ENCODE measurements at places on chromosomes 4 and X.

DNA sequence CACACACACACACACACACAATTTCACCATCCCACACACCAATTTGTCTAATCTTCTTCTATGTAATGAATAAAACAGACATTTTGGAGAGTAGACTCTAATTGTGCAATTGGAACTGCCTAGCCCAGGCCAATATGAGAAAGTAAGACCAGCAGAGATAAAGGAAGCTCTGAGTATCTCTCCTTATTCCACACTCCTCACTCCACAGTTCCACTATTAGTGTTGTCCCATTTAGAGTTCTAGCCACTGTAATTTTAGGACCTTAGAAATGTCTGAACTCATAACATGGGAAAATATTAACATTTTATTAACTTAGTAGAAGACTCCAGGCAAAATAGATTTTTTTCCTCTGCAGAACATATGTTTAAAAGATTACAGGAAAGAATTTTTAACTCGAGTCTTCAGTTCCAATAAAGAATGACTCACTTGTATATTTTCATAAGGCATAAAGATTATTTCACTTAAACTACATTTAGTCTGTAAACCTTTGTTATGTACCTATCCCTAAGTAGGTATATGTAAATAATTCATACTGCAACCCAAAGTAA is 297.6 kb upstream of the INTU start:
- no peak for DNase-seq

GRCh38 chr4:176919631-176920030 is 126.9 kb upstream of the VEGFC start:
- DNase-seq = no peak

- DNase-seq = no peak
These were observed 32.9 kb downstream of the SLC2A9 start for GRCh38 chr4:9988363-9988749.

- DNase-seq = peak; percentile 13
These were observed 61.9 kb upstream of the LAS1L start for GRCh38 chrX:65596270-65597034.

GRCh38 chr4:36211084-36211483 is 33.2 kb downstream of the ARAP2 start:
- DNase-seq = no peak

DNA sequence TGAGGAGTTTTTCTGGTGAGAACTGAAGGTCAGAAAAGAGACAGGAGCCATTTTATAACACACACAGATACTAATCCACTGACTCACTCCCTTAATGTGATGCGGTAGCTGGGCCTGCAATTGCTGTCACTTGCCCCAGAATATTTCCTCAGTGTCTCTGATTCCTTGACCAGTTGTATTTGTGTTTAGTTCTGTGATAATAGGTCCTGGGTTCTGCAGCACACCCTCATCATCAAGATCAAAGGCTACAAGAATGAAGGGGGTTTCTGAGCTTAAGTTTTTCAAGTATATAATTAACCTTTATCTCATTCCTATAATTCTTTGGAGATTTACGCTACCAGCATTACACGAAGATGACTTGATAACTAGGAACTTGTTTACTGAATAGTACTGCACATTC is 576.5 kb upstream of the CPXCR1 start:
- DNase-seq = no peak

DNA sequence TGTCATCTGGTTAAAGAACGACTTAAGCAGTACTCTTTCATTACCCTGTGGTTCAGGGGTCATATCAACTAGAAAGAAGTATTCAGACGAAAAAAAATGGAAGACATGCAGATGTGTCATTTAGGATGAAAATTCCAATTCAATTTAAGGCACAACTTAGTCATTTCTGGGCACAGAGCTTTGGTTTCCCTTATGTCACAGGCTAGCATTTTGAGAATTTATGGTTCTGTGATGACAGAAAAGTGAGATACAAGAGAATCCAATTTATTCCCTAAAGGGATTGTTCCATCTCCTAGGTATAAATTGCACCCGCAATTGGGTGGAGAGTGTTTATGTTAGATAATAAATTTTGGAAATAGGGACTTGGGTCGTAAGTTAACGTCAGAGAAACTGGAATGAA is 306.6 kb downstream of the STK32B start:
- DNase-seq = no peak

- no peak for DNase-seq
These were observed 482 bp upstream of the MBTPS2 start for GRCh38 chrX:21838937-21839333.

GRCh38 chr4:122616915-122617596 is 3.8 kb downstream of the IL21 start:
- DNase-seq = no peak

GRCh38 chr4:86939729-86940575 is 5.1 kb downstream of the AFF1 start:
- DNase-seq = no peak

- DNase-seq = no peak
These were observed 68.5 kb downstream of the GAB1 start for GRCh38 chr4:143405075-143405730.

DNA sequence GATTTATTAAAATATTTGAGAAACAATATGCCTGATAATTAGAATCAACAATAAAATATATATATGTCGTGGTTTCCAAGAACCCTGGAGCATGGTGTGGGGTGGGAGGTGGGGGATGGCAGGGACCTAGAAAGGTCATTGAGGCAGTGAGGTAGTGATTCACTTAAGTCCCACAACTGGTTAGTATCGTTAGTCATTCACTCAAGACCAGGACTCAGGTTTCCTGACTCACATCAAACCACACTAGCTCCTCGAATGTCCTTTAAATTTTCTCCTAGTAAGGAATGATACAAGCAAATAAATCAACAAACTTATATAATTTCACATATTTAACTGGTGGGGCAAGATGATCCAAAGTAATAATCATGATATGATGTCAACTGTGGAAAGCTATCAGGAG is 158.8 kb upstream of the AADAT start:
- peak; percentile 10 for DNase-seq

DNA sequence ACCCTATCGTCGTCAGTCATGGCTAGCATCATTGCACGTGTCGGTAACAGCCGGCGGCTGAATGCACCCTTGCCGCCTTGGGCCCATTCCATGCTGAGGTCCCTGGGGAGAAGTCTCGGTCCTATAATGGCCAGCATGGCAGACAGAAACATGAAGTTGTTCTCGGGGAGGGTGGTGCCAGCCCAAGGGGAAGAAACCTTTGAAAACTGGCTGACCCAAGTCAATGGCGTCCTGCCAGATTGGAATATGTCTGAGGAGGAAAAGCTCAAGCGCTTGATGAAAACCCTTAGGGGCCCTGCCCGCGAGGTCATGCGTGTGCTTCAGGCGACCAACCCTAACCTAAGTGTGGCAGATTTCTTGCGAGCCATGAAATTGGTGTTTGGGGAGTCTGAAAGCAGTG is 1.6 kb downstream of the ZCCHC12 start:
- DNase-seq = no peak

GRCh38 chr4:24266951-24267722 is 317.2 kb downstream of the DHX15 start:
- DNase-seq = no peak

DNA sequence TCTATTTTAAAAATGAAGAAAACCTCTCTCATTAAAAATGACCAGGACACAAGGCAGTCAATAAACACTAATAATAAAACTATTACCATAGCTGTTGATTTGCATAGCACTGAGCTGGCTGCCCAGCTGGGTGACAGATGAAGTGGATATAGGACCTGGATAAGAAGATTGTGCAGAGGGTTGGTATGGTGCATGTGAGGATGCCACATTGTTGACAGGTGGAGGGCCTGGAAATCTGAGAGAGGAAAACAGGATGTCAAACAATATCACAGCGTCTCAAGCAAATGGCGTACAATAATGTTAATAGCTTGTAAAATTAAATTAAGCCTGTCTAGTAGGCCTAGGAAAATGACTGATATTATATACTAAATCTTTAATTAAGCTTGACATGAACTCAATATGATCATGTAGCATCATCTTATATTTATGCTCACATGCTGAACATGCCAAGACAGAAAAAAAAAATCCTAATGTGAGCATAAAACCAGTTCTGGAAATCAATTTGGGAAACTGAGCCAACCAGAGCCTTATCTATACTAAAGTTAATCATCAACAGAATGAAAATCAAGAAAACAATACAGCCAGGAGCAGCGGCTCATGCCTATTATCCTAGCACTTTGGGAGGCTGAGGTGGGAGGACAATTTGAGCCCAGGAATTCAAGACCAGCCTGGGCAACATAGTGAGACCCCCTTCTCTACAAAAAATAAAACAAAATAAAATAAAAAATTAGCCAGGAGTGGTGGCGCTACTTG is 18.6 kb downstream of the SEC24D start:
- DNase-seq = no peak

GRCh38 chr4:104592183-104592582 is 97.5 kb upstream of the CXXC4 start:
- DNase-seq = no peak

GRCh38 chrX:54786967-54787366 is 11.1 kb downstream of the ITIH6 start:
- DNase-seq = no peak

DNA sequence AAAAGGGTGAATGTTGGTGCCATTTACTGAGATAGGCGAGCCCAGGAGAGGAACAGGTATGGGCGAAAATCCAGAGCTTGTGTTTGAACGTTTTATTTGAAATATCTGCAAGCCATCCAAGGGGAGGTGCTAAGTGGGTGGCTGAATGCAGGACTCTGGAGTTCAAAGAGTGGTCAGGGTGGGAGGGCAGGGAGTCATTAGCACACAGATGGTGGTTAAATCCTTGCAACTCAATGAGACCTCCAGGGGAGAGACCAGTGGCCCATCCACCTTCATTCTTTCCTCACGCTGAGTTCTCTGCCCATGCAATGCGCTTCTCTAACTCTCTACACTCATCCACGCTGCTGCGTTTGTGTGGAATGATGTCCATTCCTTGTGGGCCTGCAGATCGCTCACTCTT is 101.1 kb downstream of the VCX3B start:
- DNase-seq = no peak

GRCh38 chr4:185955826-185956543 is 113.0 kb upstream of the TLR3 start:
- no peak for DNase-seq
